ENCODE measurements at places on chromosomes 7 and 10.

- H3K27me3 ChIP-seq: no peaks in the 10 kb centered on the region
- H3K27ac ChIP-seq: no peak overlapping the region
- H3K4me3 ChIP-seq: no peak overlapping the region
- no peak for DNase-seq
- H3K36me3 ChIP-seq: no peaks in the 10 kb centered on the region
Observed at GRCh38 chr10:18368273-18368672, 228.0 kb downstream of the CACNB2 start.

DNA sequence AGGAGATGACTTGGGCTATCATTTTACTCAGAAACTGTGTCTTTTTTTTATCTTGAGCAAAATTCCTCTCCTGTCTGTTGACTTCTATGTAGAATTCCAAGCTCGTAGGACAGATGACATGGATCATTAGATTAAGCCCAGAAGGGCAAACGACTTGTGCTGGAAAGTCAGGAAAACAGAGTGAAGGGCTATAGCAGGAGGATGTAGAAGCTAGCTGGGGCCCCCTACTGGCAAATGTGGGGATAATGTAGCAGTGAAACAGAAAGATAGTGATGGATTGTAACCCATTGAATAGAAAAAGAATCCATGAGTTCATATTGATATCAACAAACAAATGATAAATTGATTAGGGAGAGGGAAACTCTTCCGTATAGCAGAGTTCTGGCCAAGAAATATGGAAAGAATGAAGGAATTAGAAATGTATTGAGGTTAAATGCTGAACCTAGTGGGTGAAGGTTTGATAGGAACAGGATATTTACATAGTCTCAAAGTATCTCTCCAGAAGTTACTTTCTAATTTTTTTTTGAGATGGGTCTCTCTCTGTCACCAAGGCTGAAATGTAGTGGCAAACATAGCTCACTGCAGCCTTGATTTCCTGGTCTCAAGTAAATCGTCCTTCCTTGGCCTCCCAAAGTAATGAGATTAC, 103.6 kb downstream of the LYZL1 start:
- H3K4me3 ChIP-seq: no peak overlapping the region
- H3K27me3 ChIP-seq: no peaks in the 10 kb centered on the region
- peak; percentile 80 for DNase-seq
- no peaks in the 10 kb centered on the region for H3K36me3 ChIP-seq

DNA sequence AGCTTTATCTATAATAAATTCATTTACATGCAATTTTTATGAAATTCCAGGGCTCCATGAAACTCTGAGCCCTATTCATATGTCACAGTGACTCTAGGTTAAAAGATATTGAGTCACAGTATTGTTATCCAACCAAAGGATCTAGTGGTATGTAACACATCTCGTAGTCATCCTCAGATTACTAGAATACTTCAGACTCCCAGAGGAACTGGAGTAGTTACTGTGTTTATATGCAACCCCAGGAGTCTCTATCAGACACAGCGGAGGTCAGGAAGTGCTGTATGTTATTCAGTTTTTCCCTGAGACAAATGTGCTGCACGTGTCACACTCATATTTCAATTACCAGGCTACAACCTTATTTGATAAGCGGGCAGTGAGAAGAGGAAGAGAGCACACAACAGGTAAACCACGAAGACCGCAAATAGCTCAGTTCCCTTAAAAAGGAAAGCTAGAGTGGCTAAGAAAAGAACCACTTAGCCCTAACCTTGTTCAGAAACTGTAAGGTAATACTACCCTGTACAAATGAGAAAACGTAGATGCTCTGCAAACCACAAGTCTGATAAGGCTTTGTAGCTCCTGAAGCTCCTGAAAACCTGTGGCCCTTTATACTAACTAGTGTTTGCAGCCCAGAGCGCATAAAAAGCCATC, 114.0 kb upstream of the CNTNAP2 start:
- peaks cover 2% of the 10 kb centered on the region for H3K4me1 ChIP-seq
- H3K27ac ChIP-seq: no peak overlapping the region
- H3K27me3 ChIP-seq: no peaks in the 10 kb centered on the region

- peaks cover 8% of the 10 kb centered on the region for H3K36me3 ChIP-seq
- no peak for DNase-seq
- no peak overlapping the region for H3K27ac ChIP-seq
- H3K4me3 ChIP-seq: no peak overlapping the region
- no peaks in the 10 kb centered on the region for H3K27me3 ChIP-seq
Observed at GRCh38 chr7:134919240-134919641, 67.1 kb upstream of the AGBL3 start.

GRCh38 chr7:26862834-26863233, 1.6 kb downstream of the SKAP2 start:
- peaks cover 60% of the 10 kb centered on the region for H3K27me3 ChIP-seq
- no peaks in the 10 kb centered on the region for H3K4me1 ChIP-seq
- no peak overlapping the region for H3K27ac ChIP-seq
- no peaks in the 10 kb centered on the region for H3K36me3 ChIP-seq
- no peak for DNase-seq

- H3K4me1 ChIP-seq: no peaks in the 10 kb centered on the region
- no peak overlapping the region for H3K27ac ChIP-seq
- H3K4me3 ChIP-seq: no peak overlapping the region
- no peak for DNase-seq
- H3K27me3 ChIP-seq: no peaks in the 10 kb centered on the region
Observed at GRCh38 chr10:83760142-83760541, 379.2 kb upstream of the GHITM start.

DNA sequence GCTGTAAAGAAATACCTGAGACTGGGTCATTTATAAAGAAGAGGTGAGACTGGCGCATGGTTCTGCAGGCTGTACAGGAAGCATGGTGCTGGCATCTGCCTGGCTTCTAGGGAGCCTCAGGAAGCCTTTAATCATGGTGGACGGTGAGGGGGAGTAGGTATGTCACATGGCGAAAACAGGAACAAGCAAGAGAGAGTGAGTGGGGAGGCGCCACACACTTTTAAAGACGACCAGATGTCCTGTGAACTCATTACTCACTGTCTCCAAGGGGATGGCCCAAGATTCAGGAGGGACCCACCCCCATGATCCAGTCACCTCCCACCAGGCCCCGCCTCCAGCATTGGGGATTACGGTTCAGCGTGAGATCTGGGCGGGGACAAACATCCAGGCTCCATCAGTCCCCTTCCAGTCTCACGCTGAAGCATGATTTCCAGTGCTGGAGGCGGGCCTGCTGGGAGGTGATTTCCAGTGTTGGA, 3.2 kb downstream of the ZNF316 start:
- no peak overlapping the region for H3K27ac ChIP-seq
- peak; percentile 95 for DNase-seq
- peaks cover 11% of the 10 kb centered on the region for H3K36me3 ChIP-seq
- no peaks in the 10 kb centered on the region for H3K4me1 ChIP-seq
- H3K4me3 ChIP-seq: no peak overlapping the region

DNA sequence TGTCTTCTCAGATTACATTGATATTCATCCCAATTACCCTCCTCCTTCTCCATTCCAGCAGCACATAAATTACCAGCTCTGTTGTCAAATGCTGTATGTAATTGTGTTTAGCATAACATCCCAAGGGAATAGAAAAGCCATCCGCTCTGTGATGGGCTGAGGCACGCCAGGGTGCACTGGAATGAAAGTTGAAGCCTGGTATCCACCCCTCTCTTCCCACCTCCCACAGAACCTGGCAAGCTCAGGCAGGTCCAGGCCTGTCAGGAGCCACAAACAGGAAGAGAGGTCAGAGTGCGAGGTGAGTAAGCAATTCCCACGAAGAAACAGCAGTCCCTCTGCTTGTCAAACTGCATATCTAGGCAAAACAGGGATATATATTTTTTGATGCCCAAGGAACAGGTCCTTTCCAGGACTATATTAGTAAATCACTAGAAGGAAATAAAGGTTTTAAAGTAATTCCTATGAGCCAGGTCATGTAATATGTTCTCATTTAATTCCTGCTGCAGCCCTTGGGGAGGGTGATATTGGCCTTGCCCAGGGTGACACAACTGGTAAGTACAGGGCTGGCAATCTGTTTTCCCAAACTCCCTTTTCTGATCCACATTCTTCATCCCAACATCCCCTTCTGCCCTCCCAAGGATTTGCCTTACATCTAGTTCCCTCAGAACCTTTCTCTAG, 155.6 kb upstream of the GHITM start:
- no peak overlapping the region for H3K27ac ChIP-seq
- peak; percentile 66 for DNase-seq
- H3K36me3 ChIP-seq: no peaks in the 10 kb centered on the region
- peaks cover 6% of the 10 kb centered on the region for H3K4me1 ChIP-seq
- H3K27me3 ChIP-seq: no peaks in the 10 kb centered on the region

DNA sequence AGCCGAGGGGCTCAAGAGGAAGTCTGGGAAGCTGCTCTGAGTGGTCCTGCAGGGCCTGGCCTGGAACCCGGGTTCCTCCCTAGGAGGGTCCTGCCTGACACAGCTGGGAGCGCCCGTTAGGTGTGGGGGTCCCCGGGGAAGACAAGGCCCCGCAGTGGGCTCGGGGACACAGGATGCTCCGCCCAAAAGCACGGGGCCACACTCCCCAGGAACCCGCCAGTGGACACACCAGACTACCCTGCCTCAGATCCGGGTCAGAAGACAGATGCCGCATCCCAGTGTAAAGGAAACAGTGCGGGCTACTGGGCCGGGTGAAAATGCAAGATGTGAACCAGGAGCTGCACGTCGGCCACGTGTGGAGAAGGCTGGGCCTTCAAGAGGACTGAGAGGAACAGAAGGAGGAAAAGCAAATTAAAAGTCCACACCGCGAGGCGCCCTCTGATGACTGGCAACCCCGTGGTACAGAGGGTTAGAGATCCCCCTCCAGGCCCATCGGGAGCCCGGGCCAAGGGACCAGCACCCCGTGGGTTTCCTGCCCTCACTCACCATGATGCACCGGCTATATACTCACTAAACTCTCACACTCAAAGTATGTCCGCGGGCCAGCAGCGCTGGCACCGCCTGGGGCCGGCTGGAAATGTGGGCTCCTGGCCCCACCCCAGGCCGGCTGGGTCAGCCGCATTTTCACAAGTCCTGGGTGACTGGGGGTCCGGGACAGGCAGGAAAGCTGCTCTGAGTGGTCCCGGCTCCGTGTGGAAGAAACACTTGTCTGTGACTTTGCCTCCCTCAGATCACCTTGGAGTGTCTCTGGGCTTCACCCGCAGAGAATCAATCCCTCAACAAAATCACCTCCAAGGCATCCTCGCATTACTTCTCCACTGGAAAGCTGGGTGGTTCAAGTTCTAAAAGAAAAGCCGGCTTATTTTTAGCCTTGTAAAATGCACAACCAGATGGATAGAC, 6.1 kb downstream of the STK32C start:
- no peaks in the 10 kb centered on the region for H3K36me3 ChIP-seq
- peak; percentile 36 for DNase-seq
- no peaks in the 10 kb centered on the region for H3K4me1 ChIP-seq
- no peak overlapping the region for H3K27ac ChIP-seq
- H3K27me3 ChIP-seq: peaks cover 15% of the 10 kb centered on the region

DNA sequence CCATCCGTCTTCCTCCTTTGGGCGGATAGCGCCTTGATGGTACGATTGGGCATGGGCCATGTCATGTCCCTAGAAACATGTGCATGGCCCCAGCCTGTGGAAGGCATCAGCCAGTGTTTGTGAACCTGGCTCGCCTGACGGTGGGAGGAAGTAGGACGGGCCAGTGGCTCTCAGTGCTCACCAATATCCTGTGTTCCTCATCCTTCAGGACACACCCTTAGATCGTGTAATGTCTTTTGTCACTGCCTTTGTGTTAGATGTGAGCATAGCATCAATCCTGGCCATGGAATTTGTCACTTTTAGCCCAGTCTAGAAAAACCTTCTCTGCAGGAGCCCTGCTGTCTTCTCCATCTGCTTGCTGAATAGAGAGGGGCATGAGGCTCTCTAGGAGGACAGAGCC, 77.6 kb downstream of the PFKFB3 start:
- H3K4me3 ChIP-seq: no peak overlapping the region
- H3K4me1 ChIP-seq: peaks cover 14% of the 10 kb centered on the region
- H3K27ac ChIP-seq: peak overlapping the region; percentile 56

DNA sequence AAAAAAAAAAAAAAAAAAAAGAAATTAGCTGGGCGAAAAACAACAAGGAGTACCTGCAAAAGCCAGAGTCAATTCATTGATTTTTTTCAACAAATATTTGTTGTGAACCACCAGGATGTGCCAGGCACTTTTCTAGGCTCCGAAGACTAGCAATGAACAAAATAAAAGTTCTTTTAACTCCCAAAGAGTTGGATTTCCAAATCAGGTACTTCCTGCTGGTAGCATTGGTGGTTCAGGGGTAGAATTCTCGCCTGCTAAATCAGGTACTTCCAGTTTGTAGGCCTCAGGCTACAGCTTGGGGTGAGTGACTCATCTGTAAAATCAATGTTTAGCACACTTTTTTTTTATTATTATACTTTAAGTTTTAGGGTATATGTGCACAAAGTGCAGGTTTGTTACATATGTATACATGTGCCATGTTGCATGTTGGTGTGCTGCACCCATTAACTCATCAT, 10.9 kb downstream of the PPA1 start:
- H3K27ac ChIP-seq: no peak overlapping the region
- no peak overlapping the region for H3K4me3 ChIP-seq
- peaks cover 53% of the 10 kb centered on the region for H3K36me3 ChIP-seq
- no peak for DNase-seq

GRCh38 chr10:38027986-38028385, 17.5 kb downstream of the ZNF33A start:
- H3K36me3 ChIP-seq: peaks cover 85% of the 10 kb centered on the region
- H3K27me3 ChIP-seq: no peaks in the 10 kb centered on the region
- no peak overlapping the region for H3K27ac ChIP-seq

GRCh38 chr7:14125998-14126397, 136.5 kb upstream of the ETV1 start:
- no peaks in the 10 kb centered on the region for H3K36me3 ChIP-seq
- no peak overlapping the region for H3K27ac ChIP-seq
- no peaks in the 10 kb centered on the region for H3K27me3 ChIP-seq

- no peaks in the 10 kb centered on the region for H3K4me1 ChIP-seq
- H3K27me3 ChIP-seq: no peaks in the 10 kb centered on the region
- no peak for DNase-seq
- H3K36me3 ChIP-seq: no peaks in the 10 kb centered on the region
- H3K27ac ChIP-seq: peak overlapping the region; percentile 38
Observed at GRCh38 chr7:42315631-42316030, 78.6 kb upstream of the GLI3 start.

DNA sequence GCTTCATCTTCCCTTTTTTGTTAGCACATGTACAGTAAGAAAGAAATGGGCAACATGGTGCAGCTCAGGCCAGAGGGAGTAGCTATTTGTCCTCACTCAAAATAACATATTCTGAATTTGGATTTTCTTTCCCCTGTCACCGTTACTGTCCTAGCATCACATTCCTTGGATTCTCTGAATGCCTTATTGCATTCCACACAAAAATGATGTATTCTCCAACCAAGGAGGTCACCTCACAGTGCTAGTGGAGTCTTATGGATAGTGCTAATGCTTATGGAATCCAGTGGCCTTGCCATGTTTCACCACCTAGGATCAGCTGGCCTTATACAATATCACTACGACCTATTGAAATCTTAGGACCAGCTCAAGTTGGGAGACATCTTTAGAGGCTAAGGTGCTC, 7.2 kb downstream of the PRSS58 start:
- no peak overlapping the region for H3K4me3 ChIP-seq
- no peak overlapping the region for H3K27ac ChIP-seq
- no peak for DNase-seq
- no peaks in the 10 kb centered on the region for H3K27me3 ChIP-seq
- H3K36me3 ChIP-seq: no peaks in the 10 kb centered on the region
- no peaks in the 10 kb centered on the region for H3K4me1 ChIP-seq

Data from endodermal cell (in vitro differentiated cells).